Islet precursor cell (in vitro differentiated cells): ENCODE measurements at places on chromosomes 7 and 10.

DNA sequence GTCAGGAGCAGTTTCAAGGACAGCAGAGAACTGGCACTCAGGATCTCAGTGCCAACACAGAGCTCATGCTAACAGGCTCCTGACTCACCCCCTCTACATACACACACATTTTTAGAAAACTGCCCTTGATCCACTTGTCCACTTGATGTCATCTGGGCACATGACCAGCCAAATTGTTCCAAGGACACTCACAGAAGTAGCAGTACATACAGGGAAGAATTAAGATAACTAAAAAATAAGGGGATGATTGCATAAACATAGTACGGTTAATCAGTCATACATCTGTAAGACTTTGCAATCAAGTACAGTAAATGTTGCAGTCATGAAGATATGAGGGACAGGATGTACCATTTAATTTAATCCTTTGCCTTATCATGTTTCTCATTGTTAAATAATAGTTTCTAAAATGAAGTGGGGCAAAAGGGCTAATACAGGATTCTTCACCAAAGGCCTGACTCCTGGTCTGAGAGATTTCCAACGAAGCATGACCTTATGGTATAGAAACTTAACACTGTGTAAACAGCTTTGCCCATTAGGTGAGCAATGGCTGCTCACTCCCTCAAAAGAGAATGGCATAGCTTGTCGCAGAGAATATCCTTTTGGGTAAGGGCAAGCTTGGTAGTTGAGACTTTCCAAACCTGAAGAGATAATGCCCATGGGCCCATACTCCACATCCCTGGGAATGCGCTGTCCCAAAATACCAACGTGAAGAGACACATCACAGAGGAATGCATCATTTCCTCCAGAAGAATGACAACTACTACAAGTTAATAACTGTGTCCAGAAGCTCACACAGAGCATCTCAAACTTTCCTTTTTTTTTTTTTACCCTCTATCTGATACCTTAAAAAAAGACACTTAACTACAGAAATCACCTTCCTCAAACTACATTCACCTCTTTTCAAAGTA, 94.1 kb downstream of the ARMH3 start:
- DNase-seq = no peak

- DNase-seq = no peak
These were observed 177.0 kb downstream of the SNX10 start for GRCh38 chr7:26468625-26469024.

- DNase-seq = no peak
These were observed 13.9 kb downstream of the HNRNPA2B1 start for GRCh38 chr7:26186364-26187311.

- DNase-seq = no peak
These were observed 72.9 kb downstream of the PLXNA4 start for GRCh38 chr7:132503415-132503814.

DNA sequence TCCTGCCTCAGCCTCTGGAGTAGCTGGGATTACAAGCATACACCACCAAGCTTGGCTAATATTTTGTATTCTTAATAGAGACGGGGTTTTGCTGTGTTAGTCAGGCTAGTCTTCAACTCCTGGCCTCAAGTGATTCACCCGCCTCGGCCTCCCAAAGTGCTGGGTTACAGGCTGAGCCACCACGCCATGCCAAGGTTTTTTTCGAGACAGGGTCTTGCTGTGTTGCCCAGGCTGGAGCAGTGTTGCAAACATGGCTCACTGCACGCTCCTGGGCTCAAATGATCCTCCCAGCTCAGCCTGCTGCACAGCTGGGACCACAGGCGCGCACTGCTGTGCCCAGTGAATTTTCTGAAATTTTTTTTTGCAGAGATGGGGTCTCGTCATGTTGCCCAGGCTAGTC, 3.3 kb upstream of the SEC31B start:
- no peak for DNase-seq

DNA sequence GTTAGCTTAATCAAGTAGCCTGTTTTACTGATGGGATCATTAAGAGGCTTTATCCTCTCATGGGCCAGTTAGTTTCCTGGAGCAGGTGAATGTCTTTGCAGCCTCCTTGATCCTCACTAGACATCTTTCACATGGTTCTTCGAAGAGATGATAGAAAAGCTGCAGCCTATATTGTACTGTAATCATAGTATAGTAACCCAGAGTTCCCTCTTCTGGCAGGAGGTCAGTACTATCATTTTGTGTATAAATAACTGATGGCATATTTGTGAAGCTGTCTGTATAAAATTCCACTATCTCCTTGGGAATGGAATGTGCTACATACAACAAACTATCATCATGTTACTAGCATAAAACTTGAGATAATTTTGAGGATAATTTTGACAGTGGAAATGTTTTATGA, 123.8 kb upstream of the PRPS1L1 start:
- no peak for DNase-seq

DNA sequence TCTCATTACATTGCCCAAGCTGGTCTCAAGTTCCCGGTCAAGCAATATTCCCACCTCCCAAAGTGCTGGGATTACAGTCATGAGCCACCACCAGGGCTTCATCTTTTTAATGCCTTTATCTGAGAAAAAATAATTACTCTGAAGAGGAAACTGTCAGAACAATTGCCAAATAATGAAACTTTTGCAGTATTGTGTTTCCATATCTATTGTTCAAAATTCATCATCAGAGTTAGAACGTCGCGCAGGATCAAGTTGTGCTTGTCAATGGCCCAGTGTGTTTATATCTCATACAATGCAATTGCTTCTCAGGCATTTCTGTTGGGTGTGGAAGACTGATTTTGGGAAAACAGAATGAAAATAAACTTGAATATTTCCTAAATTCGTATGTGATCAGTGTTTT, 143.1 kb downstream of the ARID5B start:
- no peak for DNase-seq

DNA sequence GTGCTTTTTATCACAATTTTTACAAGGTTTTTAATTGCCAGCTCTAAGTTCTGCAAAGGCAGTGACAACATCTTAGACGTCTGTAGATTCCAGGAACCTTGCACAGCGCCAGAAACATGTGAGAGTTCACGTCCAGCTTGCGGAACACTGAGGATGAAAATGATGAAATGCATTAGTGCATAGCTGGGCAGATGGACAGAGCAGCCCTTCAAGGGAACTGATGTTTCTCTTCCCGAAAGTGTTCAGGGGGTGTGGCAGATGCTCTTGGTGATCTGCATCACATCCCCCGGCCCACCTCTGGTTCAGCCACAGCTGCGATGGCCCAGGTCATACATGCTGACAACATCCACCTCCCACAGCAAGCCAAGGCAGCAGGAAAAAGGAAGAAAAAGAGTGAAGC, 40.9 kb downstream of the ITIH5 start:
- no peak for DNase-seq

GRCh38 chr10:130335336-130335735, 199.1 kb downstream of the GLRX3 start:
- peak; percentile 34 for DNase-seq

- no peak for DNase-seq
These were observed 73.1 kb downstream of the CLIP2 start for GRCh38 chr7:74362266-74362665.

DNA sequence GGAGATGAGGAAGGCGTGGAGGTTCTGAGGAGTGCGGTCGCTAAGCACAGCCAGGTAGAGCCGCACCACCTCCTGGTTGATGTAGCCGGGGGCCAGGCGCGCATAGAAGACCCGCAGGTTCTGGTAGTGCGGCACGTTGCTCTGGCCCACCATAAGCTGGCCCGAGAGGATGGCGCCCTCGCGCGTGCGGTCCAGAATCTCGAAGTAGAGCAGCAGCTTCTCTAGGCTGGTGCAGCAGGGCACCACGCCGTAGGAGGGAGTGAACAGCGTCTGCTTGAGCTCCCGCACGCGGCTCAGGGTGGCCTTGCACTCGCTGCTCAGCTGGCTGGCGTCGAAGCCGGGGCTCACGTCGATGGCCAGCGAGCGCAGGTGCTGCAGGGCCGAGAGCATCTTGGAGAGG, 77.8 kb upstream of the TNRC18 start:
- peak; percentile 44 for DNase-seq
